ENCODE measurements at places on chromosomes 7 and 10. TPM values are rescaled to one million over a fixed set of nuclear protein-coding genes. Genes with fewer than 3 reads are reported as not detected.
A peak's percentile ranks its signal among the peaks of the same experiment; 100 is the strongest.

The CYP2E1 gene
- 0.40 TPM for total RNA-seq

- no peak for DNase-seq
Observed at GRCh38 chr10:71333129-71333887, 14.2 kb downstream of the SLC29A3 start.

The HPSE2 gene
- not detected for total RNA-seq

The FBH1 gene
- total RNA-seq: 58.7 TPM

The TET1 gene
- total RNA-seq: 0.44 TPM

The MMD2 gene
- not detected for total RNA-seq

DNA sequence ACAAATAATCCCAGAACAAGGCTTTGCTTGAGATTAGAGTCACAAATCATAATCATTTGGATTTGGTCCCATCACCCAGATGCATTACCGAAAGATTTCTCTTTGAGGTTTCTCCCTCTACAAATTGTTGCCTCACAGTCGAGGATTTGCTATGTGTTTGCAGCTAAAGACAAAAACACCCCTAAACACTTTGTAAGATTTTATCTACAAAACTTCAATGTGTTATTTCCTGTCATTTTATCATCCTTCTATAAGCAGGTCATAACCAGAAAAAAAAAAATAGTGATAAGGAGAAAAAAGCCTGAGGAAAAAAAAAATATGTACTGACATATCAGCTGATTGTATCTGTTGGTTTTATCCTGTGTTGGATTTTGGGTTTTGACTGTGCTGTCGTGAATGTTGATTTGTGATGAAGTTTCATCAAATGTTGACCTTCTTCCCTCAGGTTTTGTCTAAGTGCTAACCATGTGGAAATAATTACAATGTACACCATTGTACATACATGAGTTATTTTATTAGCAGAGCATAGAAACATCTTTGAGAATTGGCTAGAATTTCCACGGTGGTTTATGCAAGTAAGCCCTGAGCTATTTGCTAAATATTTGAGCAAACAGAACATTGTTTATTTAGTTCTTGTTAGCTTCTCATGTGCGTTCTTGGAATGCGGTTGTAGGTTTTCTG, 274.4 kb downstream of the NEBL start:
- no peak for DNase-seq

DNA sequence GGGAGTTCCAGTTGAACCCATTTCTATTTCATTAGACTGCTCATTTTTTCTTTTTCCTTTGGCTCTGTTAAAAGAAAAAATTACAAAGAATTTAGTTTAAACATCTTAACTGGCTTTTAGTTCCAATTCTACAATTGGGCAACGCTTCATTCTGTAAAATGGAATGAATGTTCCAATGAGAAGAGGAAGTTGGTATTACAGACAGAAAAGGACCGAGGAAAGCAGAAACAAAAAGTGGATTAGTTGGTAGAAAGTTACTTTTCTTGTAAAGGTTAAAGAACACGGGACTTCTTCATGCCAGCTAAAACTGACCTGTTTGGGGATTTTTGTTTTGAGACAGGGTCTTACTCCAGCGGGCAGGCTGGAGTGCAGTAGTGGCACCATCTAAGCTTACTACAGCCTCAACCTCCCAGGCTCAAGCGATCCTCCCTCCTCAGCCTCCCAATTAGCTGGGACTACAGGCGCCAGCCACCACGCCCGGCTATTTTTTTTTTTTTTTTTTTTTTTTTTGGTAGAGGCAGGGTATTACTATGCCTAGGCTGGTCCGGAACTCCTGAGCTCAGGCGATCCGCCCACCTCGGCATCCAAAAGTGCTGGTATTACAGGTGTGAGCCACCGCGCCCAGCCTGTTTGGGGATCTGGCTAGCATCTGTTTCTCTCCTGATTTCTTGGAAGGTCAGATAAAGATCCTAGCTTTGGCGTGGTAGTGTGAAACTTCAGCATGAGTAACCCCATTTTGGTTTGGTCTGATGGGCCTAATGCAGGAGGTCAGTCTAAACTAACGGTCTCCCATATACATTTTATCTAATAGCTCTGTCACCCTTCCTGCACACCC, 1.3 kb upstream of the VDAC2 start:
- no peak for DNase-seq

GRCh38 chr10:78062296-78062695, 28.6 kb downstream of the RPS24 start:
- DNase-seq: peak; percentile 25

All from CD8-positive, alpha-beta memory T cell (primary cell).